Right ventricle myocardium inferior (tissue), 1 donor: ENCODE measurements at places on chromosomes 4 and X.
A peak's percentile ranks its signal among the peaks of the same experiment; 100 is the strongest.

GRCh38 chr4:10625131-10625530, 59.4 kb downstream of the CLNK start:
- no peak for DNase-seq

- no peak for DNase-seq
These were observed 188.7 kb upstream of the VCX start for GRCh38 chrX:7654316-7654715.

DNA sequence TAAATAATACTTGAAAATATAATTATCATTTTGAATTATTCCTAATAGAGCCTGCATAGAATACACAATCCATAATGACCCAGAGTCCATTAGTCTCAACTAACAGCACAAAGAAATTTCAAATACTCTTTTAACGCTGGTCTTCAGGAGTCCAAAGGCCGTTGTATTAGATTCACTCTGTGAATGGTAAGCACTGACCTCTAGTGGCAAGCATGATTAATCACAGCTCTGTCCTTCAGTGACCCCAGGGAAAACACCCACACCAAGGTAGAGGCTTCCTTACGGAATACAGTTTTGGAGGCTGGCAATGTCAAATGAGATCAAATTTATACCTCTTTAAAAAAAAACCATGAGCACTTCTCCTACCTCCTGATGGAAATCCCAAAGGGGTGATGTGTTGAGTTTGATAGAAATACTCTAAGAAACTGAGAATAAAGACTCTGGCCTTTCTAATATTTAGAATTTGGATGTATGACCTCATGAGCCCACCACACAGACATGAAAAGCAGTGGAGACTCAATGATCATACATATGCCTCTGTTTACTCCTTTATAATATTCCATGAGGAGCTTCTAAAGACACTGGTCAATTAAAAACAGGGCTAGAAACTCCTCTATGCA, 147.2 kb upstream of the DKK2 start:
- DNase-seq: no peak

DNA sequence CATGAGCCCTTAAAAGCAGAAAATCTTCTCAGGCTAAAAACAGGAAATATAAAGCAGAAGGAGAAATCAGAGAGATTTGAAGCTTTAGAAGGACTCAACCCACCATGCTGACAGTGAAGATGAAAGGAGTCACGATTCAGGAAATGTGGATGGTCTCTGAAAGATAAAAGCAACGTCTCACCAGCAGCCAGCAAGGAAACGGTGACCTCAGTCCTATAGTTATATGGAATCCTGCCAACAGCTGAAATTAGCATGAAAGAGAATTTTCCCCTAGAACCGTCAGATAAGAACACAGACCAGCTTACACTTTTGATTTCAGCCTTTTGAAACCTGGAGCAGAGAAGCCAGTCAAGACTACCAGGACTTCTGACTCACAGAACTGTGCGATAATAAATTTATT, 715.7 kb upstream of the HTR2C start:
- no peak for DNase-seq

DNA sequence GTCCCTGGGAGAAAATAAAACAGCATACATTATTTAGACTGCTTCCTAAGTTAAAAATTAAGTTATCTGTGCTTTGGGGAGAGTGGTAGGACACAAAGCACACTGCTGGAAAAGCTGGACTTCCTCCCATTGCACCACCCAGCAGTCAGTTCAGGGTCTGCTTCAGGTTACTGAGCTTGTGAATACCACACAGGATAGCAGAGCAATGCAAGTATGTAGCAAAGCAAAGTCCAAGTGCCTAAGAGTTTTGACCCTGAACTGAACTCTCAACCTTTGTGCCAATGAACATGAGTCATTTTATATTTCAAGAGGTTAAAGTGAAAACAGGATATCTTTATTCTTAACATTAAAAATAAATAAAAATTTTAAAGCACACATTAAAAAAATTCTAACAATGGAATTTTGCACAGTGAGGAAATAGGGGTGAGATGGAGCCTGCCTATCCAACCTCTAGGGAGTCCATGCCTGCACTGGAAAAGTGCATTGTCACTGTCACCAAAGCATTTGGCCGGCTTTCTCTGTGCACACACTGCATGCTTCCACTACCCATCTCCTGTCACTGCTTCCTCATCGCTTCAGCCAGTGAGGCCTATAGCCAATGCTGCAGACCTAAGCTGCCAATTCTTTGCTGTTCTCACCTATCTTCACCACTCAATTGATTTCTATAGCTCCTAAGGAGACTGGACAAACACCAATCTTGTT, 50.9 kb downstream of the ABCG2 start:
- DNase-seq: no peak

GRCh38 chr4:3801931-3802550, 35.9 kb downstream of the ADRA2C start:
- DNase-seq: peak; percentile 20

DNA sequence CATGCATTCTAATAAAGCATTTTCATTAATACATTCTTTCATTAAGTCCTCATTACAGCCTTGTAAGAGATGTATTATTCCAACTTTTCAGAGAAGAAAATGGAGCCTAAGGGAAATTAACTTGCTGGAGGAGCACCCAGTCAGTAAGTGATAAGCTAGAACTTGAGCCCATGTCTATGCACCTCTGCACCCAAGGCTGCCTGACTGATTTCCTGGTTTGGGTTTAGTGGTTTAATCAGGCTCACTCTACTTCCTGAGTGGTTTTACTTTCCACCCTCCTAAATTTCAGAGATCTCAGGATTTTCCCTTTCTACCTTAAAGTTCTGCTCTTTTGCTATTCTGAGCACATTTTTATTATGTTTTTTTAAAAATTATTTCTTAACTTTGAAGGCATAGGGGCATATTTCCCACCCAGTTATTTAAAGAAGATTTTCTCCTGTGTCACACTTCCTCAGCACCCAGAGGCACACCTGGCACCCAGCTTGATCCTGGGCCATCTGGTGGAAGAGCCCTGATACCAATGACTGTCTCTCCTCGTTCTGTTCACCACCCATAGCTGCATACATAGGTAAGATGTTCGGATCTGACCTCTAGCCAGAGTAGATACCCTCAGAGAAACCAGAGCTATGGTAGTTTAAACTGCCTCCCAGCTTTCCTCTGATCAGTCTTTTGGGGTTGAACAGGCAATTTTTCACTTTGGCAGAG, 10.4 kb downstream of the CORIN start:
- DNase-seq: no peak

GRCh38 chr4:95548738-95549245, at the start of gene UNC5C:
UNC5C (minus strand) TSS chr4:95548973.
- peak; percentile 87 for DNase-seq

DNA sequence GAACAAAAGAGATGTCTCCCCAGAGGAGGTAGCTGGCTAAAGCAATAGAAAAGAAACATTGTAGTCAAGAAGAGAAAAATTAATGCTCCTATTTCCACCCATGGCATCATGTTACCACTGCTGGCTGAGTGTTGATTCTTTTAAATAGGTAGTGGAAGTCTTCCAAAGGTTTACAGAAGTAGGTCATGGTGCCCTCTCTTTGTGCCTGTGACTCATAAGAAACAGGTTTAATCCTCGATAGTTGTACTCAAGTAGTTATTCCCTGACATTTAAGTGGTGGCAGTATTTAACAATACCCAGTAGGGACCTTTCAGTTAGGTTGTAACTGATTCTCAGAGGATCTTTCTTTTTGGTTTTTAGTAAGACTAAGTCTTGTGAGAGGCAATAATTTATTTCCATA, 247.8 kb downstream of the TEX13A start:
- DNase-seq: no peak

DNA sequence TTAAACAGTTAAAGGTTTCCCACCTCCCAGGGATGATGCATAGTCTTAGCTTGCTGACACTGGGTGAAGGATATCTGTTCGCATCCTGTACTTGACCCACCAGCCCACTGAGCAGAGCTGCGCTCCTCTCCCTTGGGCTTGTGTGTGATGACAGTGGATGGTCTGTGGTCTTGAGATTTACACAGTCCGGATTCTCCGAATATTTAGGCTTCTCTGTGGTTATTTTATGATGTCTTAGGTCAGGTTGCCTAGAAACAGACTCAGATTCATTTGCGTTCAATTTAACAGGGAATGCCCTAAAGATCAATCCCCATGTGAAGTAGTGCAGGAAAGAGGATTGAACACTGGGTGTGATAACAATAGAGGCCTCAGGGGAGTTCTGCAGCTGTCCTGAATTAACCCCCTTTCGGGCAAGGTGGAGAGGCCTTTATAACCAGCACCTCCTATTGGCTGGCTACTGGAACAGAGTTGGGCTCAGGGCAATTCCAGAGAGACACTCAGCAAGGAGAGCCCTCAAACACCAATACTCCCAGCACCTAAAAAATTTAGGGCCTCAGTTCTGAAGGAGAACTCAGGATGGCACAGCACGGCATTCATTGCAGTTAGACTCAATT, 653.2 kb upstream of the GALNT7 start:
- no peak for DNase-seq

GRCh38 chr4:128358231-128358912, 70.8 kb upstream of the PGRMC2 start:
- DNase-seq: no peak

GRCh38 chr4:138445098-138445497, 202.9 kb upstream of the SLC7A11 start:
- no peak for DNase-seq

DNA sequence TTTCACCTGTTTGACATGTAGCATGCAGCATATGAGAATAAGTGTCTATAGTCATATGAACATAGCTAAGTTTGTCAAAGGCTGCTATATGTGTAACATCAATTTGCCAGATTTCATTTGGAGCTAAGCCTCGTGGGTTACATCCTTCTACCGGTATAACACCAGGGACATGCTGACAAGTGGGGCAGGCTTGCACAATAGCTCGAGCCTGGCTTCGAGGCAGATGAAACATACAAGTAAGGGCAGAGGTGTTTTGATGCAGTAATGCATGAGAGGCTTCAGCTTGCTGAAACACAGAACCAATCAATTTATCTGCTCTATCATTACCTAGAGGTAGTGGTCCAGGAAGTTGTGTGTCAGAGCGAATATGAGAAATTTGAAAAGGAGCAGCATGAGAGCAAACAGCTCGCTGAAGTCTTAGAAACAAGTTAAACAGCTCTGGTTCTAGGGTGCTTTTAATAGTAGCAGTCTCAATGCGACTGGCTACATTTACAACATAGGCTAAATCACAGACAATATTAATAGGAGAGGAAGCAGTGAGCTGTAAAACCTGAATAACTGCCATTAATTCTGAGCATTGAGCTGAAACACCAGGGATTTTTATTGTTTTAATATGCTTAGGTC, 14.9 kb upstream of the UGDH start:
- no peak for DNase-seq

- DNase-seq: no peak
These were observed 10.6 kb upstream of the C1QTNF7 start for GRCh38 chr4:15417233-15417660.

- DNase-seq: no peak
These were observed 66.9 kb downstream of the ANXA3 start for GRCh38 chr4:78618436-78618835.

DNA sequence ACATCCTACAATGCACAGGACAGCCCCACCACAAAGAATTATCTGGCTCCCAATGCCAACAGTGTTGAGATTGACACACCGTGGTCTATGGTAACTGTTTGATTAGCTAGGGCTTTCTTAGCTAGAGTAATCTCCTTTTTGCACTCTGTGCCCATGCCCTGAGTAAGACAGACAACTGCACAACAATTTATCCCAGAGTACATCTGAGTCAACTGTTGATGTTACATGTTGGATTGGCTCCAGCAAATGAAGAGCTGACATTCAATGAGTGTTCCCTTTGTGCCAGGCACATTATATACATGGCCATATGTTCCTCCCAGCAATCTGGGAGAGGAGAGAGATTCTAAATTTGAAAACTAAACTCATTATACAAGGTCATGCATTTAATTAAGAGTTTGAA, 3.9 kb upstream of the FAM9C start:
- no peak for DNase-seq

DNA sequence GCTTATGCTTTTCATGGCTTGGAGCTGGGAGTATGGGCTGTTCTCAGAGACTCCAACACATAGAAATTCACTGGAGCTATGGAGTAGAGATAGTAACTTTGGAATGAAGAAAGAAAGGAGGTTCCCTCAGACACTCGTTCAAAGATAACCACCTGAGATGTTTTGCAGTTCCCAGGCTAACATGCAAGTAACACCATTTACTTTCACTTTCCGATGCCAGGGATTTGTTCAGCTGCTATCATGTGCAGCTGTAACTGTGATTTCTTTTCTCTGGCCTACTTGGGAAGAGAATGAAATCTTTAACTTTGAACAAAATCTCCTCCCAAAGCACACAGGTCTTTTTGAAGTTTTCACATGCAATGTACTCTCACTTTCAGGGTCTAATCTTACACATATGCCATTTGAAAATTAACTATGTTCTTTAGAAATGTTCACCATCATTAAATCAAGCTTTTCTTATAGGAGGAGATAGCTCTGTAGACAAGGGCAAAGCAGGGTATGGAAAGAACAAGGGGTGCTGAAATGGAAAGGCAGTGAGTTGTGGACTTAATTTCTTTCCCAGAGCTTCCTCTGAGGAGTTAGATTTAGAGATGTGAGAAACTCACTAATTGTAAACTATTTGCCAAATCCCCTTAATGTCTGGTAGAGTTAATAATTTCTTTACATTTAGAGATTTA, 514.3 kb downstream of the PDHA2 start:
- DNase-seq: no peak

DNA sequence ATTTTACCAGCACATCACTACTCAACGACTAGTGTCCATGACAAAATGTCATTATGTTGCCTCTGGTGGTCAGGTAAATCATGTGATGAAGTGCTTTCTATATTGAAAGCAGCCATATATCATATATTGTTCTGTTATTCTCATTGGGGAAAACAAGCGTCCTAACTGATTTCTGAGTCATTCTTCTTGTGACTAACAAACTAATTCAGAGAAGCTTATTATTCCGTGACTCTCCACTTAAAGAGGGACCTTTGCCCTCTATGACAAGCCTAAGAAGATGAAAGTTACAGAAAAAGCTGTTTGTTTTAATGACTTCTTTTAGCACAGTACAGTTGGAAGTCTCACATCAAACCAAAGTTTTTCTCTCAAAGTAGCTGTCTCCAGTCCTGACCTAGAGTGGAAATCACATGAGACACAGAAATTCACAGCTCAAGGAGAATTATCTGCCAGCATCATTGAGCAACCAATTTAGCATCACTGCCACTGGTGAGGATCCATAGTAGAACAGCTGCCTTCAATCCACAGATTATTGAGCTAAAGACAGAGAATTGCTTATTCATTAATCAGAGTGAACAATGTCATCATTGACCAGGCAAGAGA, 36.4 kb downstream of the ASB9 start:
- no peak for DNase-seq

- DNase-seq: peak; percentile 61
These were observed 12.2 kb downstream of the TET2 start for GRCh38 chr4:105158837-105159236.

GRCh38 chrX:40646489-40647306, 663 bp downstream of the CXorf38 start:
- peak; percentile 70 for DNase-seq

DNA sequence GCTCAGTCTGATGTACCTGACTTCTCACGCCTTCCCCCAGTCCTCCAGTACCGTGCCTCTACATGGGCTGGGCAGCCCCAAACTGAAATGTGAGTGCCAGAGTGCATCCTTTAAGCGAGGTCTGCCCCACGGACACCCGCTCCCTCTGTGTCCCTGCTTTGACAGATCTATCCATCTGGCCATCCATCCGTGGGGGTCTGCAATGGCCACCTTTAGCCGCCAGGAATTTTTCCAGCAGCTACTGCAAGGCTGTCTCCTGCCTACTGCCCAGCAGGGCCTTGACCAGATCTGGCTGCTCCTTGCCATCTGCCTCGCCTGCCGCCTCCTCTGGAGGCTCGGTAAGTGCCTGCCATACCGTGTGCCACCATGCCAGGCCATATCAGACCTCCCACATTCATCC, 827 bp downstream of the PORCN start:
- no peak for DNase-seq
